Hepatocyte (in vitro differentiated cells): ENCODE measurements at places on chromosomes 3 and 15.

GRCh38 chr3:13514639-13515435 is 34.1 kb upstream of the FBLN2 start:
- H3K36me3 ChIP-seq = no peaks in the 10 kb centered on the region
- H3K4me1 ChIP-seq = peaks cover 12% of the 10 kb centered on the region
- no peak overlapping the region for H3K4me3 ChIP-seq
- H3K27ac ChIP-seq = peak overlapping the region; percentile 92
- H3K27me3 ChIP-seq = no peaks in the 10 kb centered on the region

DNA sequence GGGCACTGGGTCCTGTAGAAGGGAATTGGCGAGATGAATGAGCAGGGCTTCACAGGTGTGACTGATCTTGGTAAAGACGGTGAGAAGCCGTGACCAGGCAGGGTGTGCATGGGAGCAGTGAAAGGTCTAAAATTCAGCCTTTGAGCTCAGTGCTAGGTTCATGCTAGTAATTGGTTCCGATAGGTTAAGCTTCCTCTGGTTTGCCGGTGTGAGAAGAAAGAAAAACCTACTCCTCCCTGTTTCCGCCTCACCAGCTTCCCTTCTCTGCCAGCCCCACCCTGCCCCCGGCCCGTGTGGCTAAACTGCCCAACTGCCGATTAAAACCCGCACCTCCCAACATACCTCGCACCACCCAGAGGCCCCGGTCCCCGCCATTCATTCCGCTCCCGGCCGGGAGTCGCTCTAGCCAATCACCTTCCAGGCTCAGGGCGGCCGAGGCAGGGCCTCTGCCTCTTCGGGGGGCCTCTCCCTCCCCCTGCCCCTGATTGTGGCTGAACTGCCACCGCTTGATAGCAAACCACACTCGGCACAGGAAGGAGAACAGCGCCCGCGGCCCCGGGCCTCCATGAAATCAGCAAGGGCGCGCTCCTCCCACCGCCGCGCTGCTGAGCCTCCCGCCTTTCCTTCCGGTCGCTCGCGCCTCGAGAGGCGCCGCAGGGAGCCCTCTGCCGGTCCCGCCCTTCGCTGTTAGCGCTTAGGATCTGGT is 7.3 kb upstream of the NRROS start:
- DNase-seq = peak; percentile 91
- peak overlapping the region; percentile 90 for H3K27ac ChIP-seq
- H3K4me3 ChIP-seq = peak overlapping the region; percentile 25
- no peaks in the 10 kb centered on the region for H3K36me3 ChIP-seq

- H3K27ac ChIP-seq = peak overlapping the region; percentile 6
- H3K27me3 ChIP-seq = no peaks in the 10 kb centered on the region
- no peaks in the 10 kb centered on the region for H3K36me3 ChIP-seq
- no peak for DNase-seq
Observed at GRCh38 chr3:99854756-99855298, 37.2 kb downstream of the CMSS1 start.

- no peaks in the 10 kb centered on the region for H3K36me3 ChIP-seq
- peaks cover 14% of the 10 kb centered on the region for H3K4me1 ChIP-seq
- no peaks in the 10 kb centered on the region for H3K27me3 ChIP-seq
- no peak overlapping the region for H3K27ac ChIP-seq
- no peak overlapping the region for H3K4me3 ChIP-seq
- no peak for DNase-seq
Observed at GRCh38 chr15:74422652-74423430, 10.9 kb downstream of the SEMA7A start.

DNA sequence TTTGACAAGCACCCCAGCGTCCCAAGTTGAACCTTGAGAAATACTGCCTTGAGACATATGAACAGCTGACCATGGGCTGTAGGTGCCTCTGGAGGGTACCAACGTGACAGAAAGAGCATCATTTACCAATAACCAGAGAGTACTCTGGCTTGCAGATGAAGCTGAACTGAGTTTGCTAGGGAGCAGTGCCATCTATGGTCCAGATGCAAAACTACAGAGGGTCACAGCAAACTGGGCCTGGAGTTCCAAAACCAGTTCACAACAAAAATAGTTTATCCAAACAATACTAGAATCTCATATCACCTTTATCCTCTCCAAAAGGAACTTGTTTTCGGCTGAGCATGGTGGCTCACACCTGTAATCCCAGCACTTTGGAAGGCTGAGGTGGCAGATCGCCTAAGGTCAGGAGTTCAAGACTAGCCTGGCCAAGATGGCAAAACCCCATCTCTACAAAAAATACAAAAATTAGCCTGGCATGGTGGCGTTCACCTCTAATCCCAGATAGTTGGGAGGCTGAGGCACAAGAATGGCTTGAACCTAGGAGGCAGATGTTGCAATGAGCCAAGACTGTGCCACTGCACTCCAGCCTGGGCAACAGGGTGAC is 69.3 kb downstream of the CHAC1 start:
- H3K27ac ChIP-seq = no peak overlapping the region
- H3K4me3 ChIP-seq = no peak overlapping the region
- H3K27me3 ChIP-seq = no peaks in the 10 kb centered on the region
- no peaks in the 10 kb centered on the region for H3K4me1 ChIP-seq
- DNase-seq = peak; percentile 63
- no peaks in the 10 kb centered on the region for H3K36me3 ChIP-seq

GRCh38 chr15:34776606-34777105 is 18.7 kb downstream of the ACTC1 start:
- no peak for DNase-seq
- H3K27ac ChIP-seq = no peak overlapping the region
- no peaks in the 10 kb centered on the region for H3K36me3 ChIP-seq
- H3K27me3 ChIP-seq = no peaks in the 10 kb centered on the region
- H3K4me3 ChIP-seq = no peak overlapping the region

GRCh38 chr3:83226751-83227150 is 1465.3 kb upstream of the GBE1 start:
- no peaks in the 10 kb centered on the region for H3K36me3 ChIP-seq
- no peak overlapping the region for H3K4me3 ChIP-seq
- DNase-seq = no peak
- H3K4me1 ChIP-seq = no peaks in the 10 kb centered on the region

DNA sequence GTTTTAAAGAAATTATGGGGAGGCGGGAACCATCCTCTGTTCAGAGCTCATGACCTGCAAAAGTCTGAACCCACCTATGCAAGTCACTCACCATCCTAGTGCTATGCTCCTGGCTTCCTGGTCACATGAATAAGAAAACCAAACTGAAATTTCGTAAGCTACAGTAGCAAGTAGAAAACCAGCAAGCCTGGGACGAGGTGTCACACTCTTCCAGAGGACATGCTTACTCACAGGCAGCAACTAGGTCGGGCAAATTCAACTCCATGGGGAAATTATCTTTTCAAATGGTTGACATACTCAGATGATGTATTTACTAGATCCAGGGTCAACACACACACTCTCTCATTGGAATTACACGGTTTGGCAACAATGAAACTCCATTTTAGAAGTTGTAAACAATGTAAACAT is 31.3 kb downstream of the LDHAL6B start:
- no peak for DNase-seq
- no peaks in the 10 kb centered on the region for H3K4me1 ChIP-seq
- H3K4me3 ChIP-seq = no peak overlapping the region
- H3K27ac ChIP-seq = no peak overlapping the region
- no peaks in the 10 kb centered on the region for H3K36me3 ChIP-seq

DNA sequence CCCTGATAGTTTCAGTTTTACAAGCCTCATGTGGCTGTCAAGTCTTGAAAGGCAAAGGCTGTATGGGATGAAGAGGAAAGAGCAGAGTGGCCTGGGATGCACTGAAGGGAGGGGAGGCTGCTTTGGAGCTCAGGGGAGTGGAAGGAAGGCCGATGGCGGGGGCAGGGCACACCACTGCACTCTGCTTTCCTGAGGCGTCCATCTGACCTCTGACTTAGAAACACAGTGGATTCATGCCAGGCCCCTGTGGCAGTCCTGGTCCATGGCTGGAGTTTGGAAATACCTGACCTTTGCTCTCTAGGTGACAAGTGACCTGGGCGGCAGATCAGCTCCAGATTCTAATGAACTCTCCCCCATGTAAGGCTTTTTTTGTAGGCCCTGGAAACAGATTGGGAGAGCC is 19.0 kb downstream of the FAH start:
- no peak overlapping the region for H3K4me3 ChIP-seq
- H3K4me1 ChIP-seq = no peaks in the 10 kb centered on the region
- no peaks in the 10 kb centered on the region for H3K36me3 ChIP-seq
- no peak for DNase-seq
- no peak overlapping the region for H3K27ac ChIP-seq

- no peaks in the 10 kb centered on the region for H3K4me1 ChIP-seq
- no peak overlapping the region for H3K27ac ChIP-seq
- no peaks in the 10 kb centered on the region for H3K36me3 ChIP-seq
- H3K27me3 ChIP-seq = peaks cover 4% of the 10 kb centered on the region
Observed at GRCh38 chr15:86121568-86122225, 42.0 kb downstream of the AGBL1 start.

- no peak overlapping the region for H3K27ac ChIP-seq
- no peaks in the 10 kb centered on the region for H3K27me3 ChIP-seq
- no peak for DNase-seq
- H3K36me3 ChIP-seq = no peaks in the 10 kb centered on the region
- no peak overlapping the region for H3K4me3 ChIP-seq
Observed at GRCh38 chr15:41983221-41983620, 10.9 kb upstream of the EHD4 start.

DNA sequence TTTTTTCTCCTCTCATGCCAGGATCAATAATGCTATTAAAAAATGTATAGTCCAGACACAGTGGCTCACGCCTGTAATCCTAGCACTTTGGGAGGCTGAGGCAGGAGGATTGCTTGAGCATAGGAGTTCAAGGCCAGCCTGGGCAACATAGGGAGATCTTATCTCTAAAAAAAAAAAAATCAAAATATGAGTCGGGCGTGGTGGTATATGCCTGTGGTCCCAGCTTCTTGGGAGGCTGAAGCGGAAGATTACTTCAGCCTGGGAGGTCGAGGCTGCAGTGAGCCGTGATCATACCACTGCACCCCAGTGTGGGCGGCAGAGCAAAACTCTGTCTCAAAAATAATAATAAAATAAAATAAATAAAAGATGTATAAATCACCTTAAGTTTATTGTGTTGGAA is 75.4 kb downstream of the WWTR1 start:
- no peaks in the 10 kb centered on the region for H3K27me3 ChIP-seq
- no peak for DNase-seq
- peak overlapping the region; percentile 8 for H3K27ac ChIP-seq

- H3K36me3 ChIP-seq = no peaks in the 10 kb centered on the region
- H3K4me3 ChIP-seq = no peak overlapping the region
- H3K4me1 ChIP-seq = no peaks in the 10 kb centered on the region
- peak; percentile 35 for DNase-seq
Observed at GRCh38 chr15:46265664-46266347, 631.0 kb downstream of the SQOR start.

DNA sequence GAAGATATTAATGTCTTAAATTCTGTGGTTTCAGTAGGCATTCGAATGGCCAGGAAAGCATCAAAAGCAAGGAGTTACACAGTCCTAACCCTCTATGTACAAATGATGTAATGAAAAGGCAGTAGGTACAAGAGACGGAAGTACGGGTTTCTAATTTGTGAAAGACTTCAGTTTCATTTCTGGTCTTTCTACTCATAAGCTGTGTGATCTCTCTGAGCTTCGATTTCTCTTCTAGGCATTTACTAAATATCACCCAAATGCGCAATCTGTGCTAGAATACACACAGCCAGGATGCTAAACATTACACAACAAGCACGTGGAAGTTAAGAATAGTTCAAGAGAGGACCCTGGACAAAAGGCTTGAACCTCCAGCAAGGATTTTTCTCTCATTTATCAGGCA is 17.9 kb upstream of the STIMATE start:
- DNase-seq = no peak
- no peak overlapping the region for H3K27ac ChIP-seq
- no peak overlapping the region for H3K4me3 ChIP-seq
- no peaks in the 10 kb centered on the region for H3K4me1 ChIP-seq

- H3K27ac ChIP-seq = no peak overlapping the region
- H3K27me3 ChIP-seq = no peaks in the 10 kb centered on the region
- H3K36me3 ChIP-seq = no peaks in the 10 kb centered on the region
- H3K4me3 ChIP-seq = no peak overlapping the region
- no peak for DNase-seq
- H3K4me1 ChIP-seq = no peaks in the 10 kb centered on the region
Observed at GRCh38 chr3:188518835-188519452, 365.0 kb downstream of the LPP start.

DNA sequence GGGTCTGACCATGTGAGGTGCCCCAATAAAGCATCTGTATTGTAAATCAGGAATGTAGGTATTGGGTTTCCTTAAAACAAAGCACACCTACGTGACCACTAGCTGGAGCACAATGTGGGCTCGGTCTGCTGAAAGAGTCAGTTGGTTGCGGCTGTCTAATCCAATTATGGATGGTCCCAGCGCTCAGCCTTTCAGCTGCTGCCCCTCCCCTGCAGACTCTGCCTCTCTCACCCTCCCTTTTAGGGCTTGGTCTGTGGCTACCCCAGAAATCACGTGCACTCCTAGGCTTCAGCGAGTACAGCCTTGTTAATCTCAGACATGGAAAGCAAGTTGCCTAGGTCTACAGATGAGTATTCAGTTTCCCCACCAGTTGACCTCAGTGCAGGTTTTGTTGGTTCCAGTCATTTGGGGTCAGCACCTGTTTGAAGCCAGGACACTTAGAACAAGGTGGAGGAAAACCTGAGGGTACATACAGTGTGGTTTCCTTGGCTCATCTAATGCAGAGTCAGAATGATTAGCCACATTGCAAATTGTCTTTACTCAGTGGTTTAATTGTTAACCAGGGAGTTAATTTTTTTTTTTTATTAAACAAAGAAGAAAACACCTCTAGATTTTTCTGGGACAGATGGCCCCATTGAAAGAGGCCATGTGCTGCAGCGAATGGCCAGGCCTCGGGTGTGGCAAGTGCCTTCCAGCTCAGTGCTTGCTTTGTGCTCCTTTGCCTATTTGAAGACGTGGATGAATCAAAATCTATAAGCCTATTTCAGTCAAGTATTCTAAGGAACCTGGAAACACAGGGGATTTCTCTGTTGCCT is 137.7 kb downstream of the IGF1R start:
- no peaks in the 10 kb centered on the region for H3K36me3 ChIP-seq
- no peaks in the 10 kb centered on the region for H3K27me3 ChIP-seq
- H3K4me1 ChIP-seq = peaks cover 40% of the 10 kb centered on the region
- H3K27ac ChIP-seq = peak overlapping the region; percentile 73
- no peak overlapping the region for H3K4me3 ChIP-seq

GRCh38 chr3:50737193-50737905 is 62.6 kb downstream of the DOCK3 start:
- H3K27me3 ChIP-seq = no peaks in the 10 kb centered on the region
- no peaks in the 10 kb centered on the region for H3K4me1 ChIP-seq
- no peak overlapping the region for H3K27ac ChIP-seq
- no peaks in the 10 kb centered on the region for H3K36me3 ChIP-seq
- no peak overlapping the region for H3K4me3 ChIP-seq
- no peak for DNase-seq
